ENCODE measurements at places on chromosomes 5 and 9.

GRCh38 chr9:117407436-117408022, 7.3 kb downstream of the ASTN2 start:
- DNase-seq: no peak

- DNase-seq: no peak
These were observed 65.3 kb downstream of the CWC27 start for GRCh38 chr5:64834037-64834436.

DNA sequence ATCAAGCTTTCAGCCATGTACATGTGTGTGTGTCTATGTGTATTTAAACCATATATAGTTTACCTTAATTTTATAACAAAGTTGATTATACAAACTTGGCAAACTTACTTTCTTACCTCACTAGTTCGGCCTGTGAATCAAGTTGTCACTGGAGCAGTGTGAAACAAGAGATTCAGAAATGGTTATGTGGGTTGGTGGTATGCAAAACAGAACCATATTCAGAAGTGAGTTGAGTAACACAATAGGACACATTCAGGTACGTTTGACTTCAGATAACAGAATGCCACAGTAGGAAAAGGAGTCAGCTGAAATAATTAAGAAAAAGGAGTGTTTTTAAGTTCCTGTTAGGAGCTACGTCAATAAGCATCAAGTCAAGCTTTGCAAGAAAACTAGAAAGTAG, 21.5 kb downstream of the XPA start:
- no peak for DNase-seq

DNA sequence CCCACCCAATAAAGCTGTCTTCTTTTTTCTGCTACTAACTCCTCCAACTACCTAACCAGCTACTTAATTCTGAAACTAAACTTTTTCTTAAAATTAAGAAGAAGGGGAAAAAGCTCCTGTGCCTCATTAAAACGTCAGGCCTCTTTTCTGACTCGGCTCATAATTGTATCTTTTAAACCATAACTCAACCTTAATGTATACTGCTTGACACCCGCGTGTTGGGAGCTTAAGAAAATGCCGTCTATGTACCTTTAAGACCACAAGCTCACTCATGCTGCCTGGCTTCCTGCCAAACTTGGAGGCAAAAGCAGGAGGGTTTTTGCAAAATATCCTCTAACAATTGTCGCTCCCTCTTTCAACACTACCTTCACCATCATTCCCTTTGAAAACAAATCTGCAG, 5.0 kb downstream of the EBF1 start:
- DNase-seq: no peak

- DNase-seq: no peak
These were observed 24.1 kb downstream of the TENT4A start for GRCh38 chr5:6737043-6737941.

GRCh38 chr9:122474561-122474960, 3.2 kb downstream of the OR1J1 start:
- DNase-seq: no peak

GRCh38 chr9:78278177-78278777, 18.6 kb upstream of the PSAT1 start:
- no peak for DNase-seq

DNA sequence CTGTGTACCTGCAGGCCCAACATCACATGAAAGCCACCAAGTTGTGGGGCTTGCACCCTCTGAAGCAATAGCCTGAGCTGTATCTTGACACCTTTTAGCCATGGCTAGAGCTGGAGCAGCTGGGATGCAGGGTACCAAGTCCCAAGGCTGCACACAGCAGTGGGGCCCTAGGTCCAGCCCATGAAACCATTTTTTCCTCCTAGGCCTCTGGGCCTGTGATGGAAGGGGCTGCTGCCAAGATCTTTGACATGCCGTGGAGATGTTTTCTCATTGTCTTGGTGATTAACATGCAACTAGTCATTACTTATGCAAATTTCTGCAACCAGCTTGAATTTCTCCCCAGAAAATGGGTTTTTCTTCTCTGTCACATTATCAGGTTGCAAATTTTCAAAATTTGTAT, 387.2 kb upstream of the RIOK2 start:
- DNase-seq: no peak

GRCh38 chr9:36748322-36748899, 175.7 kb downstream of the MELK start:
- no peak for DNase-seq

GRCh38 chr5:176416965-176417364, 626 bp upstream of the CLTB start:
- DNase-seq: no peak

GRCh38 chr5:116446356-116447005, 128.1 kb downstream of the SEMA6A start:
- no peak for DNase-seq

GRCh38 chr5:167937635-167937998, 353.8 kb upstream of the WWC1 start:
- no peak for DNase-seq

DNA sequence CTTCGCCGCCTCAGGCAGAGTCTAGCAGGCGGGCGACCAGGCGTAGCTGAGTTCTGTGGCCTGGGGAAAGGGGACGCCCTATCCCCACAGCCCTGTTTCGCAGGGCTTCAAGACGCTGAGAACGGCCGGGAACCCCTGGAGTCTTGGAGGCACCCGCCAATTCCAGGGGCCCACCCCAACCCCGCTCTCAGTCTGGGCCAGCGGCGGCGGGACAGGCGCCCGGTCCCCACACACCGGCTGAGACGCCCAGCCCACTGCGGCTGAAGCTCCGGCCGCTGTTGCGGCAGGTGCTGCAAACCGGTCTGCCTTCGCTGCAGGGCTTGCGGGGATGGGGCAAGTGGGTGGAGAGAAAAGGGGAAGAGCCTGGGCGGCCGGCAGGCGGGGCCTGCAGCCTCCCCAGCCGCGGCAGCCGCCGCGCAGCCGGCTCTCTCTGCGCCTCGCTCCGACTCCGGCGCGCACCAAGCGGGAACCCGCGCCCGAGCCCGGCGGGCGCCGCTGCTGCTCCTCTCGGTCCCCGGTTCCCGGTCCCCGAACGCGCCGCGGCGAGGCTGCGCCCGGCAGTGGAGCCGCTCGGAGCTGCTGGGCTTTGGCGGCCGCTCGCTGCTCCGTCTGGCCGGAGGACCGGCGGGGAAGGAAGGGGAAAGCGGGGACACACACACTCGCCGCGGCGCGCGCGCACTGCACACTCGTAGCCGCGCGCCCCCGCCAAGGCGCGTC, at the start of gene PIP5K1B:
Gene PIP5K1B (plus strand): TSS at position 427 of the 717 bp plus-strand sequence. CDS start 117,375 bp downstream, outside the sequence.
- DNase-seq: no peak

DNA sequence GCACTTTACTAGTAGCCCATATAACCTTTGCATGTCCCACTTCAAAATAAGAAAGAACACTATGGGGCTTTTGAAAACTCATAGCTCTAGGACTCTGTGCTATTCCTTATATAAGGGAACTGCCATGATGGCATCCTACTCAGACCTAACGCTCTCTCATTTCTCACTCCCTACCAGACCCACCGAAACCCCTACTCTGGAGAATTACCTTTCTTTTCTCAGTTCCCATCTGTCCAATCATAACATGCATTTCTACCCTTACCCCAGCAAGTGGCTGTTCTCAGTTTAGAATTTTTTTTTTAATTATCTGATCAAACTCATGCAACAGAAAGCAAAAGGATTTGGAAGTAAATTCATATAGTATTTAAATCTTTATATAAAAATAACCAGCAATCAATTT, 27.3 kb downstream of the CARNMT1 start:
- DNase-seq: no peak

DNA sequence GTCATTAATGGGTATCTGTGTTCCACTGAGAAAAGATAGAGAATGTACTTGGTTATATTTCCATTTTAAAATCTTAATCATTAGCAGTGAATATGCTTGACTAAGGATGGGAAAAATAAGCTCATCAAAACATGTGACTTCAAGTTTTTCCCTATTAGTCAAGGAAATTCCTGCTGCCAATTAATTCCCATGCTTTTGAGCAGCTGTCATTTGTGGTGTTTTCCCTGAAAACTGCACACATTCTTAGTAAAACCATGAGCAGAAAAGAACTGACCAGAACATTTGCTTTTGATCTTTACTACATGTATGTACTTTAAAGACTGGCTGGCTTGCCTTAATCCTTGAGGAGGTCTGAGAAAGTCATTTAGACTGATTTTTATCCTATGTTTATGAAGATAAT, 75.2 kb downstream of the AOPEP start:
- no peak for DNase-seq

DNA sequence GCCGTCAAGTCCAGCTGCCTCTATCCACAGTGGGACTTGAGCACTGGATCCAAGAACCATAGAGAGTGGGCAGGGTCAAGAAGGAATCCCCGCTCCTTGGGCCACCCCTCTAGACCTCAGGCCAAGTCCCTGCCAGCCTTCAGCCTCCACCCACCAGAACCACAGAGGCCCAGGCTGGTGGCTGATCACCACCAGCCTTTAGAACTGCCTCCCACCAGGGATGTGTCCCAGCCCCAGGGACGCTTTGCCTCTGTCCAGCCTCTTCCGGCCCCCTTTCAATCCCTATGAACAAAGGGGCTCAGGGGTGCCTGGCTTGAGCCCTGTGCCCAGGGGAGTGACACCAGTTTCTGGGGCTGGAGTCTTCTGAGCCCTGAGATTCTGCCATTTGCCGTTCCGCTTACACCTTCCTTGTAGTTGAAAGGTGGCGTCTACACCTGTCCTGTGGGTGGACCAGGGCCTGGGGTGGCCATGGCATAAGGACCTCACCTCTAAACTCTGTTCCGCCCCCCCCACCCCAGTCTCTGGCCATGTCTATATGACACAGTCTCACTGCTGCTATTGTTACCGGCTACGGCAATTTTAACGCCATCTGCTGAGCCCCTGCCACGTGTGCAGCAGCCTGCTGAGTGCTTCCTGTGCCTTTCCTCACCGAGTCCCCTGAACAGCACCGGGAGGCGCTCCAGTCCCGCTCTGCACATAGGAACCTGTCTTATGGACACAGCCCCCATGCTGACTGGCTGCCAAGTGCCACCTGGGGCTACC, 35.7 kb upstream of the ORM1 start:
- DNase-seq: no peak

DNA sequence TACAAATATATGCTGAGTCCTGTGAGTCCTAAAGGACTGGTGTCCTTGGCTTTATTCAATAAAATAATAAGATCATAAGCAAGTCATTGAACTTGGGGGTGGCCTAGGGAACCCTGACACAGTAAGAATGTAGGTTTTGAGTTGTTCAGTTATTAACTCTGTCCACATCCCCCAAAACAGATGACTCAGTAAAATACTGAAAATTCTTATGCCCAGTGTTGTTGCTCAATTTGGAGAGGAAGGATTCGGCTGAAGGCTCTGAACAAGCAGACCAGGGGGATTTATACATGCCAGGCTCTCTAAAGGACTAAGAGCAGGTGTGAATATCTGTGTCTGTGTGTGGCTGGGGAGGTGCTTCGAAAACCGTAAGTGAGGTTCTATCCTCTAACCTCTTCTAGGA, 173.7 kb downstream of the RMI1 start:
- no peak for DNase-seq

- DNase-seq: no peak
These were observed 254.3 kb upstream of the NFIL3 start for GRCh38 chr9:91677822-91678436.

- DNase-seq: no peak
These were observed 51.1 kb downstream of the STARD4 start for GRCh38 chr5:111461255-111461671.

DNA sequence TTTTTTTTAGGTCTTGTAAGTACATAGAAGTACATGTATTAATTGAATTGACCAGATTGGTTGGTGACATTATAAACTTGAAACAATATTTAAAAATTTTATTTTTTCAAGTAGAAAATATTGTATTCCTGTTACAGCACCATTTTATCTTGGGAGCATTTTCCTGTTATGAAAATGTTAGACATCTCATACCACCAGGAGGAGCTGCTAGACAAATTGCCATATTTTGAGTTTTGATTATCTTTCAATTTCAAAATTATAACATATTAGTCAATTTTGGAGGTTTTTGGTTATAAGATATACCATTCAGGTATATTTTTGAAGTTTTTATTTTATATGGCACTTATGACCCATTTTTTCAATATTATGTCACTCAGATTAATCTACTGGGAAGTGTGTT, 84.4 kb downstream of the CNTLN start:
- DNase-seq: no peak

- no peak for DNase-seq
These were observed 1.5 kb downstream of the NDFIP1 start for GRCh38 chr5:142110046-142110531.

DNA sequence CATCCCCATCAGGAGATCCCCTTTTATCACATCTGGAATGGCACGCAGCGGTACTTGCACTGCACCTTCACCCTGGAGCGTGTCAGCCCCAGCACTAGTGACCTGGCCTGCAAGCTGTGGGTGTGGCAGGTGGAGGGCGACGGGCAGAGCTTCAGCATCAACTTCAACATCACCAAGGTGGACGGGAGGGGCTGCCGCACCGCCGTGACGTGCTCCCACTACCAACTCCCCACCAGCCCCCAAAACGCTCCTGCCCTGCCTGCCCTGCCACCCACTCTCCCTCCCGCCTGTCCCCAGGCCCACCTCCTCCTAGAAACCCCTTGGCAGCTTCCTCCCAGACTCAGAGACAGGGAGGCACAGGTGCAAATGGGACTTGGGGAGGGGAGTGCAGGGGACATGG, 20.7 kb downstream of the HK3 start:
- DNase-seq: no peak

- no peak for DNase-seq
These were observed 14.4 kb downstream of the CKMT2 start for GRCh38 chr5:81247441-81247972.

- DNase-seq: no peak
These were observed 204.8 kb upstream of the HAPLN1 start for GRCh38 chr5:83925321-83925954.

- DNase-seq: no peak
These were observed 55.1 kb downstream of the IRF1 start for GRCh38 chr5:132435447-132435846.

DNA sequence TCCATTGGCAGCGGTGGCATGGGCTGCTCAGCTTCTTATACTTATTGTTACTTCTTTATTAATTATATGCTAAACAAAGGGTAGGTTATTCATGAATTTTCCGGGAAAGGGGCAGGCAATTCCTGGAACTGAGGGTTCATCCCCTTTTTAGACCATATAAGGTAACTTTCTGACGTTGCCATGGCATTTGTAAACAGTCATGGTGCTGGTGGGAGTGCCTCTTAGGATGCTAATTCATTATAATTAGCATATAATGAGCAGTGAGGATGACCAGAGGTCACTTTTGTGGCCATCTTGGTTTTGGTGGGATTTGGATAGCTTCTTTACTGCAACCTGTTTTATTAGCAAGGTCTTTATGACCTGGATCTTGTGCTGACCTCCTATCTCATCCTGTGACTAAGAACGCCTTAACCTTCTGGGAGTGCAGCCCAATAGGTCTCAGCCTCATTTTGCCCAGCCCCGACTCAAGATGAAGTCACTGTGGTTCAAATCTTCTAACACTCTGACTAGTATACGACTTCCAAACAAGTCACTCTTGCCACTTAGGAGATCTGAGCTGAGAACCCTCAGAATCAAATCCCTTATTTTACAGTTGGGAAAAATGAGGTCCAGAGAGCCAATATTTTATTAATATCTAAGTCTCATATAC, 237.5 kb downstream of the TRIM32 start:
- DNase-seq: no peak

GRCh38 chr9:78383130-78383529, 86.2 kb downstream of the PSAT1 start:
- DNase-seq: no peak

Measured in stimulated activated CD8-positive, alpha-beta memory T cell treated with anti-CD3 and anti-CD28 coated beads, Interleukin-2, amount 100 ng/mL, for 48 hours (primary cell).